ENCODE measurements at places on chromosomes 2 and 18.

- no peak for DNase-seq
Measured at GRCh38 chr2:25122367-25122766, 46.0 kb downstream of the POMC start.

DNA sequence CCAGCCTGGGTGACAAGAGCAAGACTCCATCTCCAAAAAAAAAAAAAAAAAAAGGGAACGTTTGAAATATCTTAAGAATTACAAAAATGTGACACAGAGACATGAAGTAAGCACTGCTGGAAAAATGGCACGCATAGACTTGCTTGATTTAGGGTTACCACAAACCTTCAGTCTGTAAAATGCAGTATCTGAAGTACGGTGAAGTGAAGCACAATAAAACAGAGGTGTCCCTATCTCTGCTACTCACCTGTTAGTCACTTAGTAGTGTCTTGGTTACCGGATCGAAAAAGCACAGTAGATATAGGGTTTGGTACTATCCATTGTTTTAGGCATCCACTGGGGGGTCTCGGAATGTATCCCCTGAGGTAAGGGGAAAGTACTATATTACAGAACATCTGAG, 11.6 kb upstream of the GREB1L start:
- no peak for DNase-seq

DNA sequence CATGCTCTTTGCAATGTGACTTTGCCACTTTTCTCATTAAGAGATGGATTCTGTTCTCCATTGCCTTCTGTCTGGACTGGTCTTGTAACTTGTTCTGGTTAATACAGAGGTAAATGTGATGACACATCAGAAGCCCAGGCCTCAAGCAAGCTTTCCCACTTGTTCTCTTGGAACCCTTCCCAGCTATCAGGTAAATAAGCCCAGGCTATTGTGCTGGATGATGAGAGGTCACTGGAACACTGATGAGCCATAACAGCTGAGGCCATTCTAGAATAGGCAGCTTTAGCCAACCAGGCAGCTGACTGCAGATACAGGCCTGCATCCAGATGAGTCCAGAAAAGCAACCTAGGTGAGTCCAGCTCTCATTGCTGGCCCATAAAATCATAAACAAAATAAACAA, 1007.0 kb upstream of the ACVR2A start:
- DNase-seq, result no peak

GRCh38 chr2:215839816-215840215, 173.5 kb downstream of the MREG start:
- no peak for DNase-seq

GRCh38 chr18:78753240-78753639, 226.4 kb upstream of the SALL3 start:
- DNase-seq, result no peak
